ENCODE measurements at places on chromosomes 3 and 15.

DNA sequence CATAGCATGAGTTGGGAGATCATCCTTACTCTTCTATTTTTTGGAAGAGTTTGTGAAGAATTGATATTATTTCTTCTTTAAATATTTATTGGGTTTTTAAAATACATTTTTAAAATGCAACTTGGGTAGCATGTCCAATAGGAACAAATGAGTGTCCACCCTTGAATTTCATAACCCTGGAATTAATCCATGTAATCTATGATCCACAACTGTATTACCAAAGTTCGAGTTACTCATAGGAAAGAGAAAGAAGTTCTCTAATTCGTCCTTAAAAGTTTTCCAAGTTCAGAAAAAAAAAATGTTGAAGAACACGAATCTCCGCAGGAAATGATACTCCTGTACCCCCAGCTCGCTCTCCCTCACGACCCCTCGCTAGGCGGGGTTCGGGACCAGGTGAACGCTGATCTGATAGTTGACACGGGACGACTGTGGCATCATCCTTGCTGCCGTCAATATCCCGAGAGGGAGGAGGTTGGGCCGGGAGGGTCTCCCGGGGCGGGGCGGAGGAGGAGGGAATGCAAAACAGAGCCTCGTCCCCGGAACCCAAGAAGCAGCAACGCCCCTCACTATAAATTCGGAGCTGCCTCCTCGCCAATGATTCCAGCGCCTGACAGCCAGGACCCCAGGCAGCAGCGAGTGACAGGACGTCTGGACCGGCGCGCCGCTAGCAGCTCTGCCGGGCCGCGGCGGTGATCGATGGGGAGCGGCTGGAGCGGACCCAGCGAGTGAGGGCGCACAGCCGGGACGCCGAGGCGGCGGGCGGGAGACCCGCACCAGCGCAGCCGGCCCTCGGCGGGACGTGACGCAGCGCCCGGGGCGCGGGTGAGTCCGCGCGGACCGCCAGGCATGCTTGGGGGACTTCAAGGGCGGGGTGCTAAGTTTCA, at the start of gene AGTR1:
Gene AGTR1 (plus strand): TSS at position 598 of the 884 bp plus-strand sequence. CDS start 43,133 bp downstream, outside the sequence.
- DNase-seq = peak; percentile 67

DNA sequence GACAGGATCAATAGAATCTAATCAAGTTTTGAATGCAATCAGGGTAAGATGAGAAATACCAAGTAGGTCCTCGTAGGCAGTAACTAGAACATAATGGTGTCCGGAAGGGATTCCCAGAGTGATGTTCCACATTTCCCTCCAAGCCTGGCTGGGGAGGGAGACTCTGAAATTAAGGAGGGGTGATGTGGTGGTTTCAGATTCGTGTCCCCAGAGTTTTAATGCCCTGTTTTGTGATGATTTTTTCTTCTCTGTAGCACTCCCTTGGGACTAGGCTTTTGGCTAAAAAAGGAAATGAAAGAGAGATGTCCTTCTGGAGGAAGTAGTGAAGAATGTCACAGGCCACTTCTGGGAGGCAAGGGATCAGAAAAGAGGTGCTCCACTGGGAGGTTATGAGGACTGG, 108.3 kb upstream of the CACNA2D3 start:
- no peak for DNase-seq

- no peak for DNase-seq
These were observed 96.7 kb upstream of the MITF start for GRCh38 chr3:69642606-69643005.

- no peak for DNase-seq
These were observed 176.1 kb downstream of the KLF13 start for GRCh38 chr15:31502541-31503229.

GRCh38 chr3:186327912-186328487, 34.0 kb downstream of the DGKG start:
- DNase-seq = no peak

DNA sequence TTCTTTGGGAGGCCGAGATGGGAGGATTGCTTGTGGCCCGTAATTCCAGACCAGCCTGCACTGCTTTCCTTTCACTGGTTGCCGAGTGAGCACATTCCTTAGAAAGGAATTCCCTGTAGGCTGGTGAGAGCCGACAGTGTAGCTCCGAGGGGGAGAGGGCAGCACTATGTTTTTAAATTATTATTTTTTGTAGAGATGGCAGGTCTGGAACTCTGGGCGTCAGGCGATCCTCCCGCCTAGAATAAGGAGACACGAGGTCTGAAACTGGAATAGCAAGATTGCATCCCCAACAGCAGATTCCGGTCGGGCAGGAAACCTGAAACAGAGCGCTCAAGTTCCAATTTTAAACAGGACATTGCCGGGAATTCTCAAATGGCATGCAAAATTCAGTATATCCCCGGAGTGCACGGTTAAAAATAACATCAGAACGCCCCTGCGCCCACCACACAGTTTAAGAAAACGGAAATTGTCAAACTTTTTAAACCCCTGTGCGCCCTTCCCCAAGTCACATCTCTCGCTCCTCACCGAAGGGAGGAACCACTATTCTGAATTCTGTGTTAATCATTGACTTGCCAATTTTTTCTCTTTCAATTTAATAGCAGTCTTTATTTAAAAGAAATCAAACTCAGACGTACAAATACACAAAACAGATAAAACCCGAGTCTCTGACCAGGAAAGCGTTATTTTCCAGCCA, 643 bp upstream of the RNU5B-1 start:
- peak; percentile 70 for DNase-seq

- DNase-seq = no peak
These were observed 803 bp upstream of the B3GNT5 start for GRCh38 chr3:183252118-183252782.
